Neural progenitor cell (in vitro differentiated cells): ENCODE measurements at places on chromosomes 3 and 15.

GRCh38 chr3:184314363-184314699 lies at the start of gene EIF4G1:
EIF4G1 (plus strand) TSS chr3:184314606; CDS start chr3:184315797, 1,191 bp downstream.
- peak; percentile 96 for DNase-seq

DNA sequence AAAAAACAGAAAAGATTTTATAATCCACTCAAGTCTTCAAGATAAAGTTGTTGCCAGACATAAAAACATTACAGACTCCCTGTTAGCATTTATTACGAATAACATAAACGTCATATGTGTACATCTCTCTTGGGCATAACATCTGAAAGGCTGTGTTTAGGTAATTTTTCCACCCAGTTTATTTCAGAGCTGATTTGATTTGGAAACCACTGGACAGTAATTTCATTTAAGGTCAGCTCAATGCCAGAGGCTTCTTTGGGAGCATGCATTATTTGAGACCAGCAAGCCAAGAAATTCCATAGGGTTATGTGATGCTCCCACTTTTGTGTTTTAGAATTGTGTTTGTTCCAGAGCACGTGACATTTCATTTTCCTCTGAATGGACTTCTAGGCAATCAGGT lies 196.0 kb downstream of the AKAP13 start:
- DNase-seq: no peak

GRCh38 chr15:91782221-91782620 lies 71.3 kb upstream of the SLCO3A1 start:
- no peak for DNase-seq

- no peak for DNase-seq
Measured at GRCh38 chr15:78988361-78988911, 43.6 kb upstream of the CTSH start.

DNA sequence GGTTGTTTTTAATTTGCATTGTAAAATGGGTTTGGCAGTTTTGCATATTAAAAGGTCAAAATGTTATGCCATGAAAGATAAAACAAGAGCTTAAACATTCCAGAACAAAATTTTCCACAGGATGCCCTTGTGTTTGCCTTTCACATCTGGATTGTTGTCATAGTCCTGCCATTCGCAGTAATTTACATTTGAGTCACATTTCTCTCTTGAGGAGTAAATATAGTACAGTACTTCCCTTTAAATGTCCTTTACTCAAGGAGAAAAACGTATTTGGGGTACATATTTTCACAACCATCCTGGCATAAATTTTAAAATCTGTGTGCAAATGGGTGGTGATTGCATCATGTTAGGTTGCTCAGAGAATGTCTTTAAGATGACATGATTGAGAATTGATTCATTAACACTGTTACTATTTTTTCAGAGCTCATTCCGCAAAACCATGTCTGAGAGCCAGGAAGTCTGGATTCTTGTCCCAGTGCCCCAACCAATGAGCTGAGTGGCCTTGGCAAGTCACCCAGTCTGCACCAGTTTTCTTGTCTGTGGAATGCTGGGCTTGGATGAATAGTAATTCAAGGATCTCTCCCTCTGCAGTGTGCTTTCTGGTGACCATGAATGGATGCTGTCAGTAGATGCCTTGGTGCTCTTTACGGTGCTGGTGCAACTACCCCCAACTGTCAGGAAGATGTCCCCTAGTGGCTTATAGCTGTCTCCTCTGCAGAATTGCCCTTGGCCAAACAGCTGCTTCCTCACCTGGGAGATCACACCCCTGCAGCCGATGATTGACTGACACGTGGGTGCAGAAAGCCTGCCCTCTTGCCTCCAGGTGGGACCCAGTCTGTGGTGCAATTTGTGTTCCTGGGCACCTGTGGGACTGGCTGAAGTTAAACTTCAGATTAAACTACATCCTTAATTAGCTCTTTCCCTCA lies 43.0 kb downstream of the ABHD5 start:
- no peak for DNase-seq

DNA sequence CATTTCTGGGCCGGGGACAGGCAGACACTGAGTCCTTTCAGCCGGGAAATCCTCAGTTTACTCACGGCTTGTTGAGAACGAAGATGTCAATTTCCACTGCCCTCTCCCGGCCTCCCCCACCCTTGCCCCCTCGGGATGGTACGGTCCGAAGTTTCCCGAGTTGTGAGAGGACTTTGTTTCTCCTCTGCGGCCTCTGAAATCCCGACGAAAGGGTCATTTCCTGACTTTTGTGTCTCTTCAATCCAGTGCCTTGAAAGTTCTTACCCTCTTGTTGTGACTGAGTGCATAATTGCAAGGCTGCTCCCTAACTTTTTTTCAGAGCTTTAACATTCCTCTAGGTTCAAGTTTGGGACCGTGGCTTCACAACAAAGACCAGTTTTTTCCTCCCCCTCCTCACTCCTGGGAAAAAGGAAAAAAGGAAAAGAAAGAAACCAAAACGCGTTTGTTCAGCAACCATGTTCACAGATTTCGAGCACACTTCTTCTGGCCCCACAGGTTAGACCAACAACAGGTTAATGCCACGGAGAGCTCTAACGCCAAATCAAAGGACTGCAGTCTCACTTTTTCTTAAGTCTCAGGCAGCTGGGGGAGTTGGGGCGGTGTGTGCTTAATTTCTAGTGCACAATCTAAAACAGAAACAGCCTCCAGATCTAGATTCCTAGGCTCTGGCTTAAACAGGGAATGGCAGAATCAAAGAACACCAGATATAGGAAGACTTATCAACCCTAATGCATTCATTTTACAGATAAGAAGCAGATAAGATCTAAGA lies 138.9 kb downstream of the TMCO5A start:
- peak; percentile 33 for DNase-seq
